ENCODE measurements at places on chromosomes 2 and 18.

GRCh38 chr18:56407646-56408180 lies 230.7 kb downstream of the TXNL1 start:
- no peak for DNase-seq

- no peak for DNase-seq
Measured at GRCh38 chr2:12538138-12538694, 178.5 kb upstream of the TRIB2 start.

DNA sequence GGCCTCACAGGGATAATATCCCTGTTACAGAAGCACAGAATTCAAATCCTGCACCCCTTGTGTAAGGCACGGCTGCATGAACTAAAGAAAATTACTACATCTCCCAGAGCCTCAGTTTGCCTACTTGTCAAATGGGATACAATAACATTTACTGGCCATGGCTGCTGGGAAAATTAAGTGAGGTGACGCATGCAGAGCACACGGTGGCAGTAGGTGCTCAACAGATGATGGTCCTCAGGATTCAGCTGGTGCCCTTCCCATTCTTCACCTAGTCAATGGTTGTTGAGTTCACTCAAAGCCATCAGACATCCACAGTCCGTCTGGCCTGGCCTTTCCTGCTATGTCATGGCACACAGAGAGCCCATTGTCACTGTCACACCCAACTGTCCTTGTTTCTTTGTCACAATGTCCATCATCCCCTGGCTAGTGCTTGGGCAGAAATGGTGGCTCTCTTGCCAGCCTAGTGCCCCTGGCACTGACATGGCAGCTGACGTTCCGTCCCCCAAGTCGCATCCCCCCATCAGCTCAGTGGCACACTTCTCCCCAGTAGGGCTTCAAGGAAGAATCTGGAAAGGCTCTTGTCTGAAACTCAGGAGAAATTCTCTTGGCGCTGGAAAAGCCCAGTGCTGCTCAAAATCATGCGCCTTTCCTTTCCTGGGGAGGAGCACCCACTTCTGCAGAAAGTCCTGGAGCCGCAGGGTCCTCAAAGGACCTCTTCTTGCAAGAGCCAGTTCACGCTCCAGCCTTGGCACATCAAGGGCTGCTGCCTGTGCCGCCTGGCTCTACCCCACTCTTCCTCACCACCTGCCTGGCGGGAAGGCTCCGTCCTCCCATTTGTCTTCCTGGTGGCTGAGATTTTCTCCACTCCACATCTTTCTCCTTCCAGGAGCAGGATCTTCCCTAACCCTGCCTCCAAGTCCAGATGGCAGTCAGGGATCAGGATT lies 55.9 kb upstream of the SLC66A3 start:
- DNase-seq: no peak

- DNase-seq: no peak
Measured at GRCh38 chr2:183522489-183523266, 398.4 kb downstream of the NUP35 start.

GRCh38 chr2:154392256-154392655 lies 306.2 kb upstream of the KCNJ3 start:
- DNase-seq: no peak

DNA sequence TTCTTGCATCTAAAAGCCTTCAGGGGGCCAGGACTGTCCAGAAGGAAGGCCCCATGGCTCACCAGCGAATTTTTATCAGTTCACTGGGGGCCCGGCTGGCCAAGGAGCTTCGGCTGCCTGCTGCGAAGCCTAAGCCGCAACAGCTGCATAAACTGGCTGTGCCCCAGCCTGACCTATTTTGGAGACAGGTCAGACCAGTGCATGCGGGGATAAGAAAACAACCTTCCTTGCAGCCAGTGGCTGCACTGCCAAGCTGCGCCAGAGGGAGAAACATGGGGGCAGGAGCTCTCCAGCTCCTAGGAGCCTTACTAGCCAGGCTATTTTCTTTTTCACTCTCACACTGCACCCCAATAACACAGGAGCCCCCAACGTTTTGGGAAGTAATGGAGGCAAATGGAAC lies 15.2 kb downstream of the PAX3 start:
- peak; percentile 15 for DNase-seq

DNA sequence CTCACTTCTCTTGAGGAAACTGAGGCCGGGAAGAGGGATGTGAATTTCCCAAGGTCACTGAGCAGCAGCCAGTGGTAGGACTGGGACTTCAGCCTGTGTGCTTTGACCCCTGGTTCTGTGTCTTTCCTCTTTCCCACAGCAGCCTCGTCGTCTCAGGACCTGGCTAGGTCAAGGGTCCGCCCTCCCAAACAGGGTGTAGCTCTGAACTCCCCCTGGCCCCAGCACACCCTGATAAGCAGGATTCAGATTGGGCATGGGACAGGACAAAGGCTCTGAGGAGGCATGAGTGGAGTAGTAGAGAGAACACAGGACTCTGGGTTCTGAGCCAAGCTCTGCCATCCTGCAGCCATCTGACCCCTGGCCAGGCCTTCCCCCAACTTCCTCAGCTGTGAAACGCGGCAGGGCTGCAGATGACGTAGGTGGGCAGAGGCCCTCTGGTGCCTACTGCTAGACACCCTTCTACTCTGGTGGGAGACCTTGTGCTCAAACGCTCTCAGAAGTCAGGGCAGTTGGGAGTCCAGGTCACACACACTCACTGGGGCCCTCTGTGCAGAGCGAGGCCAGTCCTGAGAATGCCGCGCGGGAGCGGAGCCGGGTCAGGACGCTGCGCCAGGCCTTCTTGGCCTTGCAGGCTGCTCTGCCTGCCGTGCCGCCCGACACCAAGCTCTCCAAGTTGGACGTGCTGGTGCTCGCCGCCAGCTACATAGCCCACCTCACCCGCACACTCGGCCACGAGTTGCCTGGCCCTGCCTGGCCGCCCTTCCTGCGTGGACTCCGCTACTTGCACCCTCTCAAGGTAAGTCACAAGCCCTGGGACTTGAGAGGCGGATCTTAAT lies 984 bp downstream of the TCF23 start:
- no peak for DNase-seq

- peak; percentile 28 for DNase-seq
Measured at GRCh38 chr18:77110400-77110799, 22.2 kb downstream of the MBP start.

- no peak for DNase-seq
Measured at GRCh38 chr18:74608681-74609080, 11.0 kb downstream of the ZNF407 start.

DNA sequence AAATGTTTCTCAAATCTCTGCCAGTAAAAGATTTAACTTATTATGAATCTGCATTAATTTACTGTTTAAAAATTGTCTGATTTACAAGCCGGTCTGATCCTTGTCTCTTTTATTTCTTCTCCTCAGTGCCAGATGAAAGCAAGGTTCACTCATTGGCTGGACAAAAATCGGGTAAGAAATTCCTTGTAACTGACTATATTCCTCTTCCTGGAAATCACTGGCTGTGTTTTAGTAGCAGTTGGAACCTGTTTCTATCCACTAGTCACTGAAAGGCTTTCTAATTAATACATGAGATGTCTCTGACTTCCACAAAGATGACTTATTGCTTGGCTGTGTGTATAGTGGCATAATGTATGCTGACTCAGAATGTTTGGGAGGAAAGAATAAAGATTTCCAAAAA lies 436.6 kb upstream of the NRP2 start:
- no peak for DNase-seq

DNA sequence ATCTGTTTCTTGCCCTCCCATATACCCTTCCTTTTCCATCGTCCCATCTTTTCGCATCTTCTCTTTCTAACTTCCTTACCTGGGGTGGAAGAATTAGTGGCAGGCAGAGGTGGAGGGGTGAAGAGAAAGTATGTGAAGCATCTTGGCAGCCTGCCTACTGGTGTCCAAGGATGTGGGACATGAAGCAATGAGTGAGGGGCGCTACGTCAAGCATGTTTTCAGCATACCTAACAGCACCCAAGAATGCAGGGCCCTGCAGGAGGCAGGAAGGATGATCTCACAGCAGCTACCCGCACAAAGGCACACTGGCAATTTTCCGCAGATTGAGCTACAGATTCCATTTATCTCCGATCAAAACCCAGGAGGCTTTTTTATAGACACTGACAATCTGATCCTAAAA lies 42.2 kb downstream of the METTL4 start:
- no peak for DNase-seq

All from right cardiac atrium (tissue), 5 donors.